AG08396 (cell line): ENCODE measurements at places on chromosomes 2 and 18.

DNA sequence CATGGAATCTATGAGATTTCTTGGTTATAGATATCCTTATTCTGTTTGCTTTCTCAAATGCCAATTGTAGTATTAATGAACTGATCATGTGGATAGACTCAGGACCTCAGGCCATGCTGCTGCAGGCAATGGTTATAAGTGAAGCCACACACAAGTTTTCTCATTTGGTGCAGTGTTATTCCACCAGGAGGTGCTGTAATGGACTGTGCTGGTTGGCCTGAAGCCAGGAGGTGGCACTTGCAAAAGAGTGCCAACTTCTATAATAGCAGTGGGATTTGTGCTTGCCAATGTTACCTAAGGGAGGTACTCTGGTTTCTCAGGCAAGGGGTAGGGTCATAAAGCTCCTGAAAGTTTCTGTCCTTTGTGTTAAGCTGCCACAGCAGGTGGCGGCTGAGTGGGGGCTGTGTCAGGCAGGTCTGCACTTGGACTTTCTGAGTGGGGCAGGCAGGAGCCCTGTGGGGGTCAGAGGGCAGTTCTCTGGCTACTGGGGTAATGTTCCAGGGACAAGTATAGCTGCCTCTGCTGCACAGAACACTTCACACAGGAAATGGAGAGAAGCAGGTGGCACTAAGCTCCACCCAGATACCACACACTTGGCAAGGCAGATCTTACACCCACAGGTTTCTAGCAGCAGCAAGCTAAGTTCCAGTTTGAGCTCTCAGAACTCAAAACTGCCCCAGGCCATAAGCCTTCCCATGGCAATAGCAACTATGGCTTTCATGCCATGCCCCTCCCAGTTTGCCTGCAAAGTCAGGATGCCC, 352.6 kb upstream of the CWC22 start:
- no peak for DNase-seq

DNA sequence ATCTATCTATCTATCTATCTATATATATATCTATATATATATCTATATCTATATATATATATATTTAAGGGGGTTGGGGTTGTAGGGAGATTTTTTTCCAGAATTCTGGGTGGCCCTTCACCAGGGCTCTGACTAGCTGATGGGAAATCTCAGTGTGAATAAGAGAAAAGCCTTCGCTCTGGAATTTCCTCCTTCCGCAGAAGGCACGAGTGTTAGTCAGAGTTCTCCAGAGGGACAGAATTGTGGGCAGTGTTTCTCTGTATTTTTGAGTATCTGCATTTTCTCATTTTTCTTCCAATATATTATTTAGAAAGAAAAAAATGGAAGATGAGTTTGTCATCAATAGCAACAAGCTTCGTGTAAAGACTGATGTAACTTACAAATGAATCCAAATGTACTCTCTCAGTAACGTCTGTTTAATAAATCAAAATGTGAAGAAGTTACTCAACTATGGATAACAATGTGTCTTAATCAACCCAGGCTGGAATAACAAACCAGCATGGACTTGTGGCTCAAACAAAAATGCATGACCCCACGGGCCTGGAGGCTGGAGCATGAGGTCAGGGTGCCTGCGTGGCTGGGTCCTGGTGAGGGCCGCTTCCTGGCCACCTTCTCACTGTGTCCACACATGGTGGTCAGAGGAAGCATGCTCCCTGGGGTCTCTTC, 10.6 kb upstream of the SNTG2 start:
- no peak for DNase-seq

- DNase-seq: no peak
These were observed 679.8 kb upstream of the NRXN1 start for GRCh38 chr2:51711766-51712165.

GRCh38 chr2:177675350-177675821, 282.8 kb downstream of the AGPS start:
- DNase-seq: no peak

GRCh38 chr2:219179601-219180465, 1.8 kb downstream of the RETREG2 start:
- no peak for DNase-seq

DNA sequence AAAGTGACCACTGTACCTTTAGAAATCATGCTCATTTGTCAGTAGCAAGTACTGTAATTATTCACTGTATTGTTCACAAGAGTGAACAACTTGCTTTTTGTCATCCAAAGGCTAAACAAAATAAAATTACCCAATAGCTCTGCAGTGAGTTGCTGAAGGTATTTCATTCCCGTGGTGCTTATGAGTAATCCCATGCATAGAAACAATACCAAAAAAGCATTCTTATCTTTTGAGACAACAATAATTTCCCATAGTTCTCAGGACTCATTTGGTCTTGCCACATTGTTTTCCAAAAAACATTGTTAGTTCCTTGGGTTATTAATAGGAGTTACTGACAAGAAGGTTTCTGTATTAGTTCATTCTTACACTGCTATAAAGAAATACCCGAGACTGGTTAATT, 503.2 kb upstream of the FAM98A start:
- DNase-seq: no peak

- DNase-seq: no peak
These were observed 188.4 kb upstream of the GYPC start for GRCh38 chr2:126467367-126468054.

DNA sequence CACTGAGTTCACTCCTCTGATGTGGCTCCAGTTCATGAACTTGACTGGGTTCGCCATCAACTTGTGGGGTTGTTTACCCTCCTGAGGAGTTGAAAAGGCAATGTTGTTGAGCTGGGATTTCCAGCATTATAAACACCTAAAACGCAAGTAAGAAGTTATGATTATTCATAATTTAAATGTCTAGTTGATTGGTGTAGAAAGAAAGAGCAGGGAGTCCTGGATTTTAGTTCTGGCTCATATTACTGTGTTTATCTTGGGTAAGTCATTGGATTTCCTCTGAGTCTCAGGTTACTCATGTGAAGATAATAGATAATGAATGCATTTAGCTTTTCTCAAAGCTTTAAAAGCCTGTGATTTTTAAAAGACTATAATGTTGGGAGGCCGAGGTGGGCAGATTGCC, 438.0 kb upstream of the CDH20 start:
- no peak for DNase-seq

DNA sequence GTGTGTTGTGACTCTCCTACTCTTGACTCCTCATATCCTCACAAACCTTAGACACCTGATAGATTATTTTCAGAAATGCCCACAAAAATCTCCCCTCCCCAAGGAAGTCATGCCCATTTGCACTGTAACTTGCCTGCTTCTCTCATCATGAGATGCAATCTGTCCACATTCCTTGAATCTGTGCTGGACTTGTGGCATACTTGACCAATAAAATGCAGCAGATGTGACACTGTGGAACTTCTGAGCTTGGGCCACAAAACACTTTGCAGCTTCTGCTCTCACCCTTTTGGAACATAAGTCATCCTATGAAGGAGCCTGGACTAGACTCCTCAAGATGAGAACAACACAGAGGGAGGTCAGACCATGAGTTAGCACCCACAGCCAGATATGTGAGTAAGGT, 4.4 kb upstream of the PID1 start:
- DNase-seq: no peak

GRCh38 chr18:9096007-9096371, 6.5 kb upstream of the NDUFV2 start:
- DNase-seq: no peak

DNA sequence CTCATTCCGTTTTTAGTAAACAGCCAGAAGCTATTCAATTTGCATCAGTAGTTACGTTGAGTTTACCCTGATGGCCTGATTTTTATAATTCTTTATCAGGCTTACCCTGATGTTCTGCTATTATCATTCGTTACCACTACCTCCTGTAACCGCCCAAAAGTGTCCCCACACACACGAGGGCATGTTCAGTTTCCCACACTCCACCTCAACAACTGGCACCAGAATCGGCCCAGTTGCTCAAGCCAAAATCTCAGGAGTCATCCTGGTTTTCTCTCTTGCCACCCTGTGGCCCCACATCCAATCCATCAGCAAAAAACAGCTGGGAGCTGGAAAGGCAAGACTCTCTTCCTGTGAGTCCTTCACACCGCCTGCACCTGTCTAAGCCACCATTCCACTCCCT, 102.9 kb upstream of the RAB6C start:
- DNase-seq: no peak

- peak; percentile 69 for DNase-seq
These were observed 243.9 kb downstream of the PRKCE start for GRCh38 chr2:45895241-45895861.

GRCh38 chr2:45089554-45090261, 80.5 kb upstream of the SIX2 start:
- no peak for DNase-seq

GRCh38 chr2:198168651-198169050, 364.3 kb downstream of the PLCL1 start:
- no peak for DNase-seq

GRCh38 chr2:204122425-204122824, 185.9 kb downstream of the ICOS start:
- DNase-seq: no peak

- DNase-seq: no peak
These were observed 16.2 kb downstream of the ADRA2B start for GRCh38 chr2:96099861-96100798.

DNA sequence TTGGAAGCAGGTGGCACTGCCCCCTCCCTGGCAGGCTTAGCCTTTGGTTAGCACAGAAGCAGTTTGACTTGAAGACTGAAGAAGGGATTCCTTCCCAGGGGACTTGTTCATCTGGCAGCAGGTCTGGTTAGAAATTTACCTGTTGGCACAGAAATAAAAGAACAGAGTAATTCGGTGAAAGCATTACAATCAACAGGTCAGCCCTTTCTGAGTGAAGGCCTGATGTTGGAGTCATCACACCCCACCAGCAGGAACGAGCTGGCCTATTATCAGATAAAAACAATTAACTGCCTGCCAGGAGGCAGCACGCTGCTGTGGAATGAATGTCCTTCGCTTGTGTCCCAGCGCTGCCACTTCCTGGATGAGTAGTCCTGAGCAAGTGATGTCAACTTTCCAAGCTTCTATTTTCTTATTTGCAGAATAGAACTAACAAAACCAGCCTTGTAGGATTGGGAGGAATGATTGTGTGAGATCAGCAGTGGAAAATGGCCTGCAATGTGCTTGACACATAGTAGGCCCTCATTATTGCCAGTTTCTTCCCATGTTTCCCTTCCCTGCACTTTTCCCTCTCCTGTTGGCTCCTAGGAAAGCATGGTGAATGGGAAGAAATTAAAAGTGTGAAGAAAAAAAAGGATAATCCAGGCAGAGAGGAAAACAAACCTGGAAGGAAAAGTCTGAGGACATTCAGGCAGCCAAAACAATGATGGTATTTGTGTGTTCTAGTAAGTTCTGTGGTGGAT, 29.0 kb downstream of the LGALSL start:
- DNase-seq: no peak

GRCh38 chr2:156445296-156446220, 9.4 kb downstream of the GPD2 start:
- peak; percentile 78 for DNase-seq

DNA sequence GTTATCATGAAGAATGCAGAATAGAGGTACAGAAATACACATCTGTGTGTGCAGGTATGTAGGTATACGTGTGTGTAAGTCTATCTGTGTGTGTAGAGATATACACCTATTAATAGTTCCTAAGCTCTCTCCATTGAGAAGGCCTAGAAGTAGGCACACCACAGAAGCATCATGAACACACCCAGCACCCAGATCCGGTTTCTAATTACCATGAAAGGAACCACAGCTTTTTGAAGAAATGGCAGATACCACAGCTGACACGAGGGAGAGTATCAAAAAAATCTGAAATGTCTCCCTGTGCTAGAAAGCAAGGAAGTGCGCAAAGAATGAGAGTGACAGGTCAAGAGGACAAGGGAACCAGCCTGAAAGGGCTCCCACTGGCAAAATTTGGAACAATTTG, 27.7 kb upstream of the AP1S3 start:
- DNase-seq: no peak

GRCh38 chr2:211867845-211868451, 670.7 kb downstream of the ERBB4 start:
- no peak for DNase-seq

DNA sequence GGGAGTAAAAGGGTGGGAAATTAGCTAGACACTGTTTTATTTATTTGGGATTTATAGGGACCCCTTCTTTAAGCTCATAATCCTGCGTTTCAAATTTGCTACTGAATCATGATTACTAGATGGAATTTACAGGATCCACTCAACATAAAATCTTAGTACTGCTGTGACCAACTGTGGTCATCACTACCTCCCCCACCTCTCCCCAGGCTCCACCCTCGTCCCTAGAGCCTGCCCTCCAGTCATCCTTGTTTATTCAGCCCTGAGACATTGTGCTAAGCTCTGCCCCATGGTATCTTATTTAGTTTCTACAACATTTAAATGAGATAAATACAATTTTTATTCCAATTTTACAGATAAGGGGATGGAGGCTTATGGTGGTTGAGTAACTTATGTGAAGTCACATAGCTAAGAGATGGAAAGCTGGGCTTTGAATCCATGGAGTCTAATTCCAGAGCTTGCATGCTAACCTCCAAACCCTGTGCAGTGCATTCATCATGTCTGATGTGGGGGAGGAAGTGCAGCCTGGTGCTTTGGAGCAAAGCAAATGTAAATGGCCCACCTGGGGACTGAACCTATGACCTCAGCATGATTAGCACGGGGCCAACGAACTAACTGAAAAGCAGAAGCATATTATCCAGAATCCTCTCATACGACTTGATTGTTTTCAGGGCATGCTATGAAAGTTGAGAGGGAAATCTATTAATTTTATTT, 502.4 kb downstream of the TMEM182 start:
- no peak for DNase-seq

- no peak for DNase-seq
These were observed 99.5 kb downstream of the EPB41L3 start for GRCh38 chr18:5444269-5444668.

DNA sequence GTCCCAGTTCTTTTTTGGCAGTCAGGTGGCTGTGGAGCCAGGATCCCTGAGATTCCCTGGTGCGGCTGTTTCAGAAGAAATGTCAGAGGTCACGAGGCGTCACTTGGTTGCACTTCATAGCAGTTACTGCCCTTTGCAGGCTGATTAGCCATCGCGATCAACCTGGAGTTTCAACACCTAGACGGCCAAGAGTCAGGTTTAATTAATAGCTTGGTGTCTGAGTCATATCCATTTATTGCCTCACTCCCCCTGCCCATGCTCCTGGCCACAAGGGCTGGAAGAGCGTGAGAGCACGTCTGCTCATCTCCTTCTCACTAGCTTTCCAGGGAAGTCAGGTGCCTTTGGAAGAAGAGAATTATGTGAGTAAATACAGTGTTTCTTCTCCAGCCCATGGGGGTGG, 552.3 kb downstream of the TSN start:
- no peak for DNase-seq

- DNase-seq: no peak
These were observed 1694.1 kb upstream of the CELF4 start for GRCh38 chr18:39259736-39260135.
